Hematopoietic multipotent progenitor cell treated with erythropoietin and hydrocortisone succinate and interleukin-3 and kit ligand, for 17 days (in vitro differentiated cells): ENCODE measurements at places on chromosomes 11 and 22.

- no peak for DNase-seq
These were observed 31.7 kb upstream of the KRTAP5-6 start for GRCh38 chr11:1665313-1665712.

GRCh38 chr11:44963136-44963535, 12.5 kb upstream of the TP53I11 start:
- no peak for DNase-seq

- DNase-seq = no peak
These were observed 6.8 kb upstream of the SART1 start for GRCh38 chr11:65954771-65955170.

DNA sequence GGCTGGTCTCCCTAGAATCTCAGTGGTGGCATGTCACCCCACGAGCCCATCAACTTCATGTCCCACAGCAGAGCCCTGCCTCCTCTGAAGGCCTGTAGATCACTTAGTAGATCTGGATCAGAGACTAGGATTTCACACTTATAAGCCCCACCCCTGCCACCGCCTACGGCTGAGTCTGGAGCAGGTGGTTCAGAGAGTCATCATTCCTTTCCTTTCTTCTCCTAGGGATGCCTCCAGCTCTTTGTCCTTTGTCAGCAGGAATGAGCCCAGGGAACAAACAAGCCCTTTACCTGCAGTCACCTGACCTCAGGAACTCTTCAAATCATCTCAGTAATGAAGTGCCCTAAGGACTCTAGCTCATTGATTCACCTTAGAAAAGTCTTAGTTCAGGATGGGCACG, 37.8 kb downstream of the SCGB1A1 start:
- DNase-seq = no peak

GRCh38 chr11:105046898-105047579, 1.9 kb upstream of the CARD16 start:
- no peak for DNase-seq

- DNase-seq = no peak
These were observed 61.3 kb upstream of the PRODH start for GRCh38 chr22:18997306-18997924.

DNA sequence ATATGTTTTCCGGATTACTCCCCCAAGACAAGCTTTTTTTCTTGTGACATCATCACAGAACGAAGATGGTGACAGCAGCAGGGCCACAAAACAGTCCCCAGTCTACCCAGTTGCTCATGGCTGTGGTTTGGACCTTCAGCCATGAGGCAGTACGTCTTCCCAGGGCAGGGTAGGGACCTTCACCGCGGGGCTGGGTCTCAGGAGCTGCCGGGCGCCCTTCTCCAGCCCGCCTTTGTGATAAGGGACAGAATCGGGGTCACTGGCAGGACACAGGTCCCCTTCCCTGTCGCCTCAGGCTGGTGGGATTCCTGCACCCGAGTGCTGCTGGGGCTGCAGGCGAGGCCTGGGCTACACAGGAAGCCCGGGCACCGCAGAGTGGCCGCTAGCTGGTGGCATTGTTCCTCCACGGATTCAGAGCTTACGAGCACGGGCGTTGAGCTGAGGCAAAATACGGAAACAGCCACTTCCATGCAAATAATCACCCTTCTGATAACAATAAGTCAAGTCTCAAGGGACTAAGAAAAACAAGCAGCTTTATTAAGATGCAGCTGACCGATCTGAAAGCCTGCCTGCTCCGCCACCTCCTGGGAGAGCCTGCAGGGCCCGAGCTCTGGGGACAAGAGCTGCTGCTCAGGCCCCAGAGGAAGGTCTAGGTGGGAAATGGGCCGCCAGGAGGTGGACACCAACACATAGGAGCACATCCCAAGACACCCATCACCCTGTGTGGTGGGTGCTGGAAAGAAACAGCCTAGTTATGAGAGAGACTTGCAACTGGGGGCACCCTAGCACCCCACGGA, 12.3 kb downstream of the TBX1 start:
- no peak for DNase-seq

DNA sequence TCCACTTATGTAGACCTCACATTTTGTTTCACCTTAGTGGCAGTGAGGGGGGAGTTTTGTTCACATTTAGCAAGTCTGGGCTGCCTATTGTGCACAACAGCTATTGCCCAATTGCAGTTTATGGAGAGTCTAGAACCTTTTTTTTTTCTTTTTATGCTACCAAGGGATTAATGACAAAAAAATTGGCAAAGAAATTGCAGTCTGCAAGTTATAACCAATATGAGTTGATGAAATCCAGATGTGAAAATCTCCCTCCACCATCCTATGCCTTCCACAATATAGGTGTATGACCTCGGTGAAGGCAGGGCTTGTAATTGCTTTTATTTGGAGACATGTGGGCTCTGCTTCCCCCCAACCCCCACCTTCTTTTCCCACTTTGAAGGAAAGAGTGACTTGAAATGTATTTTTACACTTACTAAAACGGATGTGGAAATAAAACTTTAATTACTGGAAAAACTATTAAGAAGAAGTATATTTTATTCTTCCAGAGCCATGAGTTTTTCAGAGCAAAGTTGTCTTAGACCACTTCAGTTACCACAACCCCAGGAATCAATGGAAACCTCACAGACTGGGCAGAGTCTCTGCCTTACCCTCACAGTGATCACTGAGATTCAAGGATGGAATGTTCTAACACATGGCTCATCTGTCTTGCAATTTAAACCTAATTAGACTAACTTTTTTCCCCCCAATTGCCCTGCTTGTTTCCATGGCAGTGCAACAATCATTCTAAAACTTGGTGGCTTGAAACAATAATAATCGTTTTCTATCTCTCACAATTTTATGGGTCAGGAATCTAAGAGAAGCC, 120.8 kb upstream of the SLC5A12 start:
- no peak for DNase-seq

DNA sequence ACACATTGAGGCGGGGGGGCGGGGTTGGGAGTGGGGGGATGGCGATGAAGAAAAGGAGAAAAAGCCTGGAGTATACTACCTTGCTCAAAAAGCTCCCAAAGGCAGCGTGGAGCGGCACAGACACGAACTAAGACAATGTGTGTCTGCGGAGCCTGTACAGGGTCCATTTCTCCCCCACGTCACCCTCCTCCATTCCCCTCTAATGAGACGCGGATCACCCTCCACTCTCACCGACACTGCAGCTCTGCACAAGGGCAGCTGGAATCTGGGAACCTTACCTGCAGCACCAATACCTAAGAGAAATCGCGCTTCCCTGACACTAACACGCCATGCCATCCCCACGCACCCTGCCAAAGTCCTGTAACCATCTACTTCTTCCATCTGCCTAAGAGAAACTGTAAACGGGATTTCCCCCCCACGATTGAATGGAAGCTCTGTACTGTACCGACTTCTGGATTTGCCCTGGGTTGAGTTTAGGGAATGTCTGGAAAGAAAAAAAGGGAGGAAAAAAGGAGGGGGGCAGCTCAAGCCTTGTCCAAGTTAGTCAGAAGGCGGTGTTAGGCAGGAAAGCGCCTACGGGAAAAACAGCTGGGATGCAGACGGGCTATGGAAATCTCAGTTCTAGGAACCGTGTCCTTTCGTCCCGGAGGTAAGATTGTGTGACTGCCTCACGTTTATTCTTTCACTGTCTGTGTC, 125.7 kb upstream of the C11orf58 start:
- no peak for DNase-seq

- DNase-seq = no peak
These were observed 577.4 kb upstream of the LUZP2 start for GRCh38 chr11:23919455-23919854.

DNA sequence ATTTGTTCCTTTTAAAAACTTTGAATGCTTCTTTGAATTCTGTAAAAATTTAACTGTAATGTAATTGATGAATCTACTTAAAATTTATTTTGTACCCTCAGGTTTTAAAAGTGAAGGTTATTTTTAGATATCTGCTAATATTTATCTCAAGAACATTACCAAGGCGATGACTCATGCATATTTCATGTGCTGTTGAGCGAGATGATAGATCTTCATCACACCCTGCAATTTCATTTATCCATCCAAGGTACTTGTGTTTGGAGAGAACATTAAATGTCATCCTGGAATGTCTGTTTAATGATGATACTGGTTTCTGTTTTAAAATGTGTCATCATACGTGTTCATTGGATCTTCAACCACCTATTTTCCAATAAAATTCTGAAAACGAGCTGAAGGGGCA, 6.7 kb upstream of the OOSP4A start:
- DNase-seq = no peak

GRCh38 chr22:42399315-42400271, 32.6 kb downstream of the NFAM1 start:
- DNase-seq = no peak

- DNase-seq = no peak
These were observed 29.5 kb downstream of the KCNQ1 start for GRCh38 chr11:2474059-2474901.

- no peak for DNase-seq
These were observed 634.9 kb upstream of the B3GAT1 start for GRCh38 chr11:135046986-135047385.

- no peak for DNase-seq
These were observed 20.0 kb downstream of the THY1 start for GRCh38 chr11:119403021-119403420.

DNA sequence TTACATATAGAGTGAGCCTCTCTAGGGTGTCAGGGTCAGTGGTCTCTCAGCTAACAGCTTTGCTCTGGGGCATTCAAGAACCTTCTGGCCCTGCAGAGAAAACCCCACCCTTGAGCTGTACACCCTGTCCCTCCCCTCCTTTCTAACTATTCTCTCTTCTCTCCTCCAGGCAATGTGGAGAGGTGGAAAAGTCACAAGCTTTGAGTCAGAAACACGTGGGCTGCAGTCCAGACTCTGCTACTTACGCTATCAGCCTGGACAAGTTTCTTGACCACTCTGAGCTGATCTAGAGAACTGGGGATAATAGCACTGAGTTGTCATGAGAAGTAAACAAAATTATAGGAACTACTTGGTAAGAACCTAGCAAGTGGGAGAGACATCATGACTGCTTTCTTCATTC, 10.7 kb upstream of the FAM83F start:
- DNase-seq = no peak

GRCh38 chr11:111762526-111762925, 3.7 kb downstream of the PPP2R1B start:
- no peak for DNase-seq

DNA sequence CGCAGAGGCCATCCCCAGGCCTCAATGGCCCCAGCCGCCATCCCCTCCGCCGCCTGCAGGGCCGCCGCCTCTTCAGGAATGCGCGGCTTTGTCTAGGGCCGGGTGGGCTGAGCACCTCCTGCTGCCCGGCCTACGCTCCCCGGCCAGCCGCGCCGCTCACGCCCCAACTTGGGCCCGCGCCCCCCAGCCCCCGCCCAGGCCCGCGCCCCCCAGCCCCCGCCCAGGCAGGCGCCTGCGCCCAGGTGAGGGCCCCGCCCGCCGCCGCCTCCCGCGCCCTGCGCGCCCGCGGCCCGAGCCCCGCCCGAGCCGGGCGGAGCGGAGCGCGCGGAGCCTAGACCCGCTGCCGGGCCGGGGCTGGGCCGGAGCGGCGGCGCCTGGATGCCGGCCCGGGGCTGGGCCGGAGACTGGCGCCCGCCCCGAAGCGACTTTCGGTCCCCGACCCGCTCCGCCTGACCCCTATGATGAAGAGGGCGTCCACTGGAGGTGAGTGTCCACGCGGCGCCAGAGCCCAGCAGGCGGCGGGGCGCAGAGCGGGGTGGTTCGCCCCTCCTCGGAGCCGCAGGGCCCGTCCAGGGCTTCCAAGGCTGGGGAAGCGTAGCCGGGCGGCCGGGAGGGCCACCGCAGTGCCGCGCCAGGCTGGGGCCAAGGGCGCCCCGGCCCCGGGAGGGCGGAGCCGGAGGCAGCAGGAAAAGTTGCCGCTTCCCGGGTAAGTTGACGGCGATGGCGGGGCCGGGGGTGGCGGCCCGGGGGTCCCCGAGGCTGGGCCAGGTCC, 34.3 kb upstream of the PRODH start:
- DNase-seq = no peak

GRCh38 chr11:100484948-100485347, 202.1 kb upstream of the ARHGAP42 start:
- DNase-seq = no peak

DNA sequence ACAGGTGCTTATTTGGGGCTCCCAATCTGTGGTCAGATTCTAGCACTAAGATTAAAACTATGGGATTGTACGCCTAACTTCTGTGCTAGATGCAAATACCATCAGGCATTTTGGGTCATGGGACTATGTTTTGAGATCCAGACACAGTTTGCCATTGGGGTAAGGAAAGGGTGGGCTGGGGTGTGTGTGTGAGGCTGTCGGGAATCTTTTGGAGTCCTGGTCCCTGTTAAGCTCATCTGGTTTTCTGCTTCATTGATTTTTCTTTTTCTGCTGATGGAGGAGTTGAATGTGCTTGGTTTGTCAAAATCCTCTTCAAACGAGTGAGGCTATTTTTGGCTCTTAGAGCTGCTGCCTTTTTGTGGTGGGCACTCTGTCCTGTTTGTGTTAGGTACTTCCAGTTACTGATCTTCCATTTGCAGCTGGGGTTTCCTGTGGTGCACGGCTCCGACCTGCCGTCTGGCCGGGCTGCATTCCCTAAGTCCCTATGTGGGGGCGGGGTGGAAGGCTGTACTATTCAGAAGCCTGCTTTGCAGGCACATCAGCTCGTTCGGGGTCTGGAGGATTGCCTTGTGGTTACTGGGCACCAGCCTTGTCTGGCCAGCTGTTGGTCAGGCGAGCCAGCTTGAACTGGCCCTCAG, 2.9 kb downstream of the BCR start:
- no peak for DNase-seq

- no peak for DNase-seq
These were observed 32.9 kb upstream of the DDI1 start for GRCh38 chr11:104003491-104003890.

GRCh38 chr22:41827671-41828070, 5.2 kb upstream of the SREBF2 start:
- no peak for DNase-seq

GRCh38 chr11:131785801-131786200, 415.4 kb downstream of the NTM start:
- DNase-seq = no peak

- DNase-seq = no peak
These were observed 10.7 kb upstream of the ARL14EP start for GRCh38 chr11:30312243-30312642.

- DNase-seq = no peak
These were observed 25.4 kb downstream of the A4GALT start for GRCh38 chr22:42695294-42695693.

- no peak for DNase-seq
These were observed 6.0 kb upstream of the OR10D3 start for GRCh38 chr11:124176925-124177715.

- no peak for DNase-seq
These were observed 13.9 kb upstream of the ADSL start for GRCh38 chr22:40332319-40332781.

DNA sequence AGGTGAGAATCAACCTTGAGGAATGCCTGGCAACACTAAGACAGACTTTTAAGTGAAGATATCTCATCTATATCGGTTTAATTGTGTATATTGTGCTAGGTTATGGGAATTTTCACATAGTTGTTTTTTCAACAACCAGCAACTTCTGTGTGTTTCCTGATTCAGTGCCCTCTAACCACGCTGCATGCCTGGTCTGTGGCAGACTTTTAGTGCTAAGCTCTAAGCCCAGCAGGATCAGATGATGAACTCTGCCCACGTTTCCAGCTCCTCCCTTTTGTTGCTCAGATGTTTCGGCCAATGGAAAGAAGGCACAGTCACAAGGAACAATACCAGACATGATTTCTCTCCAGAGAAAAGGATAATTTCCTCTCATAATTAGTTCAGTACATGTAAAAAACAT, 1.4 kb upstream of the VWA5A start:
- DNase-seq = no peak

- no peak for DNase-seq
These were observed 22.8 kb upstream of the TP53AIP1 start for GRCh38 chr11:128965485-128965884.

GRCh38 chr11:14499178-14499559, 442 bp downstream of the COPB1 start:
- peak; percentile 41 for DNase-seq
